Epithelial cell of alveolus of lung (primary cell): ENCODE measurements at places on chromosomes 16 and 17. TPM values are rescaled to one million over a fixed set of nuclear protein-coding genes. Genes with fewer than 3 reads are reported as not detected.

CD300LB gene
- not detected in 2 replicates for total RNA-seq

KRT32 gene
- 0.13 TPM in 1 of 2 replicates, not detected in the other for total RNA-seq

MT1E gene
- 254 and 593 TPM in 2 replicates for total RNA-seq

FBXW10 gene
- not detected in 2 replicates for total RNA-seq

CBX1 gene
- 54.4 and 64.8 TPM in 2 replicates for total RNA-seq

MNT gene
- 8.0 and 11.6 TPM in 2 replicates for total RNA-seq

CDT1 gene
- 35.5 and 36.7 TPM in 2 replicates for total RNA-seq

OR3A2 gene
- total RNA-seq = 0.13 TPM in 1 of 2 replicates, not detected in the other

SMIM5 gene
- not detected in 2 replicates for total RNA-seq

RAMP2 gene
- total RNA-seq = 0.78 TPM in 1 of 2 replicates, not detected in the other

GABARAPL2 gene
- total RNA-seq = 52.0 and 69.9 TPM in 2 replicates

CALB2 gene
- total RNA-seq = 1.4 TPM in 1 of 2 replicates, not detected in the other

GINS2 gene
- 3.8 and 12.4 TPM in 2 replicates for total RNA-seq

SYT17 gene
- 1.3 and 3.7 TPM in 2 replicates for total RNA-seq

ACD gene
- total RNA-seq = 27.3 and 27.9 TPM in 2 replicates

PLEKHG4 gene
- 14.4 and 23.2 TPM in 2 replicates for total RNA-seq

NACA2 gene
- total RNA-seq = not detected in 2 replicates

ARHGAP44 gene
- 1.1 and 1.7 TPM in 2 replicates for total RNA-seq

HOXB4 gene
- 10.3 and 12.5 TPM in 2 replicates for total RNA-seq

DPEP3 gene
- total RNA-seq = not detected in 2 replicates

ANKS4B gene
- total RNA-seq = not detected in 2 replicates

ODAD4 gene
- total RNA-seq = 0.52 and 1.9 TPM in 2 replicates

WNT3 gene
- total RNA-seq = 0.32 and 0.65 TPM in 2 replicates

STH gene
- not detected in 2 replicates for total RNA-seq

SYNRG gene
- 12.3 and 17.6 TPM in 2 replicates for total RNA-seq

YBX2 gene
- 3.9 TPM in 1 of 2 replicates, not detected in the other for total RNA-seq
